Activated CD4-positive, alpha-beta T cell treated with anti-CD3 and anti-CD28 coated beads, Interleukin-2, amount 50 U/mL, for 48 hours (primary cell): ENCODE measurements at places on chromosomes 13 and 19.

DNA sequence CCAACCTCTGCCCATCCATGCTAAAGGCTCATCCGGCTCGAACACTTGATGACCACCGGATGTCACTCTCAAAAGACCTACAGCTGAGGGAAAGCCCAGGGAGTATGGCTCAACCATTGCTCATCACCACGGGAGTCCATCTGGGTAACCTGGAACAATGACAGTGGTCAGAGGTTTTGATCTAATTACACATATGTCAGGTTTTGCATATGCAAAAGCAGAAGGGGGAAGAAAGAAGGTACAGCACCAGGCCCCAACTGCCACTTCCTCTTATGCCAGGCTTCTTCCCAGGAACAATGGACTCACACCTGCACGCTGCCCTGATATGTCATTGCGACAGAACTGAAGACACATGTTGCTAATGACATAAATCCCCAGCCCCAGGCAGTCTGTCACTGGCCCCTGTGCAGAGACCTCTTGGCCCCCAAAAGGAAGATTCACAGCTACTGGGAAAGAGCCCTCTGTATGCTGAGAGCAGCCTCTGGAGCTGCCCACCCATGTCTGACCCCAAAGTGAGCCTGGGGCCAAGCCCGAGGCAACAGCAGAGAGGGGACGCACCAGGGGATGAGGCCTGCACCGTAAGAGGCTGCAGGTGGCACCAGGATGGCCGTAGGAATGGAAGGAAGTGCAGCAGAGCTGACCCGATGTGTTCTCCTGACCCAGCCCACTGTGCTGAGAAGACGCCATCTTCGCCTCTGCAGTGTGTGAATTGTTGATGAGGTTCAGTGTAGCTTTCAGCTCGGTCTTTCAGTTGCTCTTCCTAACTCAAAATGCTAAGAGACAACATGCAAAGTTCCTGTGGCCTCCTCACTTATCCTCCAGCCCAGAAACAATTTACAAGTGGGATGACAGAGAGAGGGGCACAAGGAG, 26.3 kb downstream of the EPS15L1 start:
- no peak for DNase-seq

GRCh38 chr19:44718441-44719261, 19.7 kb downstream of the CEACAM16 start:
- DNase-seq: no peak

GRCh38 chr13:98582947-98583346, 6.0 kb upstream of the STK24 start:
- DNase-seq: no peak

GRCh38 chr13:21389124-21389523, 70.0 kb downstream of the ZDHHC20 start:
- DNase-seq: no peak

- no peak for DNase-seq
Observed at GRCh38 chr19:35882114-35882832, 13.9 kb downstream of the APLP1 start.

DNA sequence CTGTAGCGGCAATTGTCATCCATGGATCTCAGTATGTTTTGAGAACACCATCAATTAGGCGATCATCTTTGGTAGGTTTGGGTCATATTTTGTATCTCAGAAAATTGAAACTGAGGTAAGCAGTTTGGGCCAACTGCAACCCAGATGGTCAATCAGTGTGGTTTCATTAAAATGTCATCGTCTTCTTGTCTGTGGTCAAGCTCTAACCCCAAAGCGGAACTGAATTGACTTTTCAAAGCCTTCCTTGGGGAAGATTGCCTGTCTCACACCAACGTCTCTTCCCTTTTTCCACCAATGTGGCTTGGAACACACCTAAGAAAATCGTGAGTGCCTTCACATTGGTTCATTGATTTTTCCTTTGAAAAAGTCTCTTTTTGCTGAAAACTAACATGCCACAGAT, 56.3 kb upstream of the UBAC2 start:
- no peak for DNase-seq

DNA sequence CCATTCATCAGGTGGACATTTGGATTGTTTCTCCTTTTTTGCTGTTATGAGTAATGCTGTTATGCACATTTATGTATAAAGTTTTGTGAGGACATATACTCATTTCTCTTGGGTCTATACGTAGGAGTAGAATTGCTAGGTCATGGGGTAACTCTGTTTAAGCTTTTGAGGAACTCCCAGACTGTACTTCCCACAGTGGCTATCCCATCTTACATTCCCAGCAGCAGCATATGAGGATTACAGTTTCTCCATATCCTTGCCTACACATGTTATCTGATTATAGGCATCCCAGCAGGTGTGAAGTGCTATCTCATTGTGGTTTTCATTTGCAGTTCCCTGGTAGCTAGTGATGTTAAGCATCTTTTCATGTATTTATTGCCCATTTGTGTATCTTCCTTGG, 5.9 kb downstream of the ZSCAN22 start:
- no peak for DNase-seq

- DNase-seq: no peak
Observed at GRCh38 chr13:45787346-45787745, 64.2 kb downstream of the SIAH3 start.

- no peak for DNase-seq
Observed at GRCh38 chr13:93060144-93060543, 166.5 kb upstream of the GPC6 start.

DNA sequence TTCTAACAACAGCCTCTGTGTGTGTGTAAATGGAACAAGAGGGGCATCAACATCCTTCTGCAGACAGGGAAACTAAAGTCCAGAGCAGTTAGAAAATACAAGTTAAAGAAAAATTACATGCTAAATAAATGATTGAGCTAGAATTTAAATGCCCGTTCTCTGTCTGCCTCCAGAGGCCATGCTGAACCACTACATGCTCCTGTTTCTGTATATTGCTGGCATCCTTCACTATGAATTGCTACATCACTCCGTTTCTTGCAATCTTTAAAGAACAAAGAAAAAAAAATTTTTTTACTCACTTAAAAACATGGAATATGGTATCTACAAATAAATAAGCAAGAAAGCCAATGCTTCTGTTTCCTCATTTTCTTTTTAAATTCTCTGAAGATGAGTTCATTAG, 47.9 kb downstream of the DCT start:
- DNase-seq: no peak

GRCh38 chr13:99135591-99135990, 65.1 kb upstream of the UBAC2 start:
- no peak for DNase-seq

- DNase-seq: no peak
Observed at GRCh38 chr19:11373166-11373884, 1.1 kb upstream of the SWSAP1 start.

DNA sequence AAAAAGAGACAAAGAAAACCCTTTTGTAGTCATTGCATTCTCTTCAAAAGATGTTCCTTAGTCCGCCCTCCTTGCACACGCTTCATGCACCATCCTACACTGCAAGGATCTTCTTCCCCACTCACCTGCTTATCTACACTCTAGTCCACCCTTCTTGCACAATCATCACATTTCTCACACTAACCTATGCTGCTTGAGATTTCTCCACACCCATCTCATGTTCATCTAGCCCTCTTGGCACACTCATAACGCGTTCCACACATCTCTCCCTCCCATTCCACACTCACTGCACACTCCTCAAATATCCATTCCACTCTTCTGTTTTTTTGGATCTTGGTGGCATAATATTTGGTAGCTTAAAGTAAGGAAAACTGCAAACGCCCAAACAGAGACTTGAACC, 22.3 kb upstream of the HNRNPUL1 start:
- no peak for DNase-seq

DNA sequence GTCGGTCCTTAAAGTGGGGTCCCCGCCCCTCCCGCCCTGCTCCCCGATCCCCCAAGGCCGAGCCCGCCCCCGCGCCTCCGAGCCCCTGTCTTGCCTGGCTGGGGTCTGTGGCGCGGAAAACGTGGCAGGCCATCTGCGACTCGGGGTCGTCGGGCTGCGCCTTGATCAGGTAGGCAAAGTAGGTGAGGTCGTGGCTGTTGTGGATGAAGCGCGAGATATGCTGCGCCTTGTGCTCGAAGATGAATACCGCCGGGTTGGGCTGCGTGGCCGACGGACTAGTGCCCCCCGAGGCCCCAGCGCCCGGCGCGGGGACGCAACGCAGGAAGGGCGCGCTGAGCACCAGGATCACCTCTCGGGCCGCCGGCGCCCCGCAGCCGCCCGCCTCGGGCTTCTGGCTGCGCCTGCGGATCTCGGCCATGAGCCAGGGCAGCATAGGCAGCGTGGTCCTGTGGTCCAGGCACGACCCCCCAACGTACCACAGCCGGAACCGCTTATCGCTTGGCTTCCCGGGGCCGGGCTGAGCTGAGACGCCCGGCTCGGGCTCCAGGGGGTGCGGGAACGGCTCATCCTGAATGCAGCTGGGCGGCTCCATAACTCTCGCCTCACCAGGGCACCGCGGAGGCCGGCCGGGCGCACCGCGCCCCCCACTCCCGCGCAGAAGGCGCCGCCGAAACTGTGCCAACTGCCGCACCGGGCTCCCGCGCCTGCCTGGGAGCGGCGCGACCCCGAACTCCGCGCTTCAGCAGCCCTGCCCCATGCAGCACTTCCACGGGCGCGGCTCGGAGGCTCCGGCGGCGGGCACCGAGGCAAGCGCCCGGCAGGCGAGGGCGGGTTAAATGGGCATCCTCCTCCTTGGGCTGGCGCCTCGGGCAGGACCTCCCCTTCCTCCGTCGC, 546 bp downstream of the TBC1D4 start:
- peak; percentile 26 for DNase-seq

DNA sequence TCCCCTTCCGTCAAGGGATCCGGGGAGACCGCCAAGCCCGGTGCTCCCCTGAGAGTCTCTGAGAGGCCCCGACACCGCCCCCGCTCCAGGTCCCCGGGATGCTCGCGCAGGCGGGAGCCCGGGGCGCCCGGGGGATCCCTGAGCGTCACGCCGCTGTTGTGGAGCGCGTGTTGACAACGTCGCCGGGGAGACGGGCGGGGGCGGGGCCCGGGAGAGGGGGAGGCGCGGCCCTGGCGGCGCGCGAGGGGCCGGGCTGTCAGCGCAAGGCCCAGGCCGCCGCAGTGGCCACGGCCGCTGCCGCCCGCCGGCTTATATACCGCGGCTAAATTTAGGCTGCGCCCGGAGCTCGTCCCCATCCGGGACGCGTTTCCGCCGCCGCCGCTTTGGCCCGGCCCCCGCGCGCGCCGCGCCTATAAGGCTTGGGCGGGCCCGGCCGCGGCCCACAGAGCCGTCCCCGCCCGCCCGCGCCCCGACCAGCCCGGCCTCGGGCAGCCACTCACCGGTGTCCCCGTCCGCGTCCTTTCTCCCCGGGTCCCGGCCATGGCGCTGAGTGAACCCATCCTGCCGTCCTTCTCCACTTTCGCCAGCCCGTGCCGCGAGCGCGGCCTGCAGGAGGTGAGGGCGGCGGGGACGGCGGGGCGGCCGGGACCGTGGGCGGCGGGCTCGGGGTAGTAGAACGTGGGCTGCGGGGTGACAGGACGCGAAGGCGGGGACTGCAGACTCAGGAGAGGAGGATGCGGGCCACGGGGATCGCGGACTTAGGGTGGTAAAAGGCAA, at the start of gene KLF2:
Gene KLF2 (plus strand): TSS at position 443 of the 777 bp plus-strand sequence. CDS start 98 bp downstream, at position 541.
- peak; percentile 78 for DNase-seq

DNA sequence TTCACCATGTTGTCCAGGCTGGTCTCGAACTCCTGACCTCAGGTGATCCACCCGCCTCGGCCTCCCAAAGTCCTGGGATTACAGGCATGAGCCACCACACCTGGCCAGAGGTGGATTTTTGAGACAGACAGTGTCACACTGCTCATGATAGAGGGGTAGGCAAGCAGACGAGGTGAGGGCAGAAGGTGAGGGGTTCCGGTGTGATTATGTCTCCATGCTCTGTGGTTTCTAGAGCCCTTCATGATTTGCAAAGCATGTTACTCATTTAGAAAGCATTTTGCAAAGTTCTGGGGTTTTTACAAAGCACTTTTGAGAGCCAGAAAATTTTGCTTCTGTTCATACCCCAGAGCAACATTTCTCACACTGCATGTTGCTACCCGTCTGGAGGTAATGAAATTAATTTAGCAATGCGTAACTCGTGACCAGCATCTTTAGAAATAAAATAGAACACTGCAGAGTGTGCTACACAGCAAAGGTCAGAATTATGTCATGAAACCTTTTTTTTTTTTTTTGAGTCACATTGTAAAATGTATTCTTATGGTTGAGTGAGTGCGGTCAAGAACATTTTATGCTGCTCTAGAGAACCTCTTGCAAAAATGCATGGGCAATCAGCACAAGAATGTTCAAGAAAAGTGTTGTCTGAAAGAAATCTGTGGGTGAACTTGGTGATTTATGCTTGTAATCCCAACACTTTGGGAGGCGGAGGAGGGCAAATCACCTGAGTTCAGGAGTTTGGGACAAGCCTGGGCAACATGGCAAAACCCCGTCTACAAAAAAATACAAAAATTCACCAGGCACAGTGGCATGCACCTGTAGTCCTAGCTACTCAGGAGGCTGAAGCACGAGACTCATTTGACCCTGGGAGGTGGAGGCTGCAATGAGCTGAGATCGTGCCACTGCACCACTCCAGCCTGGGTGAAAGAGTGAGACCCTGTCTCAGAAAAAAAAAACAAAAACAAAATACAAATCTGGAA, 58.0 kb downstream of the MAP4K1 start:
- DNase-seq: peak; percentile 48
